ENCODE measurements at places on chromosomes 16 and 17.
A peak's percentile ranks its signal among the peaks of the same experiment; 100 is the strongest.

- no peak overlapping the region for H3K27ac ChIP-seq
- H3K36me3 ChIP-seq = peaks cover 5% of the 10 kb centered on the region
- H3K27me3 ChIP-seq = no peaks in the 10 kb centered on the region
- peaks cover 5% of the 10 kb centered on the region for H3K4me1 ChIP-seq
- no peak overlapping the region for H3K4me3 ChIP-seq
Observed at GRCh38 chr17:56824503-56824902, 9.2 kb downstream of the C17orf67 start.

- H3K4me3 ChIP-seq = no peak overlapping the region
- peaks cover 16% of the 10 kb centered on the region for H3K4me1 ChIP-seq
Observed at GRCh38 chr17:15900871-15901270, 44.1 kb upstream of the ADORA2B start.

DNA sequence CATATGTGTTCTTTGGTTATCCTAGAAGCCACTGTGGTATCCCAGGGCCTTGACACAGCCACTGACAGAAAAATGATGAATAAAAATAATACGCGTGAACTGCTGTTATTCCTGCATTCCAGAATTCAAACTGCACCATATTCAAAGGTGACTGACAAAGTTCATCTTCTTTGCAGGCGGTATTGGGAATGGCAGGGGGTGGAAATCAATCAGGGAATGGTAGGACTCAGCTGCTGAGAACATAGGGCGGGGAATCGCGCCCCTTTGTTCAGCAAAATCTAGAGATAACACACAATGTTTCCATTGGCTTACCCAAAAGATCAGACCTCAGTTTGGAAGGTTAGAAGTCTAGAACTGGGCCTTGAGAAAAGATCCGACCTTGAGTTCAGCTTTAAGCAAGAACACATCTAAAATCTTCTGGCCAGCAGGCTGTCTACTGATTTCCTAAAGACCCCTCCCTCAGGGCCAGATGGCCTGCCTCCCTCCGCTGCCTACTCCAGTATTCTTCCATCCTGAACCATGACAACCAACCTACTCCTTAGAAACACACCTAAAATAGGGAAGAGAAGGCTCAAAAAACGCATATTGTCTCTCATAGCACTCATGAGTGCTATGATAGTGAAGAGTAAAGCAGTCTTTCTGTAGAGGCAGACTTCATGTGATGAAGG lies 34.1 kb downstream of the CDK5R1 start:
- peak overlapping the region; percentile 88 for H3K4me3 ChIP-seq
- peaks cover 7% of the 10 kb centered on the region for H3K27me3 ChIP-seq
- DNase-seq = no peak

- DNase-seq = no peak
- H3K36me3 ChIP-seq = no peaks in the 10 kb centered on the region
- H3K27ac ChIP-seq = no peak overlapping the region
- no peak overlapping the region for H3K4me3 ChIP-seq
- H3K4me1 ChIP-seq = no peaks in the 10 kb centered on the region
Observed at GRCh38 chr16:20707461-20707860, 10.0 kb upstream of the ACSM1 start.

DNA sequence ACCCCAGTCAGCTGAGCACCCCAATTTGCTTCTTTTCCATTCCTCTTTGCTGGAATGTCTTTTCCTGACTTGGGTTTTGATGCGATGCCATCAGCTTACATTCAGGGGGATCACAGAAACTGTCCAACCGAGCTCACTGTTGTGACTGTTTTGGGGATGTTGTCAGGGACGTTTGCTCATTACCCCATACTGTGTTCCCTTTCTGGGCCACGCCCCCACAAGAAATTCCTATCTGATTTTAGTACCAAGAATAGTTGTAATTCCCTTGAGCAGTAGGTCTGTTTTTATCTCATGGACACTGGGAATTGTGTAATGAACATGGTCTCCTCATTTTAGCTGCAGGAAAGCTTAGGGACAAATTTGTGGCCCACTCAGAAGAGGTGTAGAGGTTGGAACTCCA lies 2.6 kb upstream of the NTN1 start:
- H3K27ac ChIP-seq = no peak overlapping the region
- H3K27me3 ChIP-seq = peaks cover 36% of the 10 kb centered on the region
- H3K4me1 ChIP-seq = peaks cover 4% of the 10 kb centered on the region
- no peak overlapping the region for H3K4me3 ChIP-seq
- H3K36me3 ChIP-seq = no peaks in the 10 kb centered on the region

DNA sequence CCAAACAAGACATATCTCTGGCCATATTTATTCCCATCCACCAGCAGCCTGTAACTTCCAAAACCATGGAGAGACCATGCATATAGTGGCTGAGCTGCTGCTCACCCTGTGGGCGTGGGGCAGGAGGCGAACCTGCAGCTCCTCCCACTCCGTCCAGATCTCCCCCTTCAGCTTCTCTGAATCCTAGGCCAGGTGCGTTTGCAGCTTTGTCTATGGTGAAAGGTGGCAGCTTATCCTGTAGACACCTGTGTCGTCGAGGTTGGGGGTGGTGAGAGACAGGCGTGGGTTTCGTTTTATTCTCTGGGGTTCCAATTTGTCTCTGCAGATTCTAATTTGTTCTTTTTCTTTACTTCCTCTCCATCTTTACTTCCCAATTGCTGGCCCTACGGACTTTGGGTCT lies 9.7 kb upstream of the ANKS4B start:
- H3K27me3 ChIP-seq = peaks cover 29% of the 10 kb centered on the region
- no peak overlapping the region for H3K27ac ChIP-seq
- no peaks in the 10 kb centered on the region for H3K4me1 ChIP-seq
- no peak overlapping the region for H3K4me3 ChIP-seq
- no peaks in the 10 kb centered on the region for H3K36me3 ChIP-seq

- H3K36me3 ChIP-seq = no peaks in the 10 kb centered on the region
- H3K27ac ChIP-seq = no peak overlapping the region
- H3K4me3 ChIP-seq = no peak overlapping the region
- H3K27me3 ChIP-seq = peaks cover 15% of the 10 kb centered on the region
- peaks cover 5% of the 10 kb centered on the region for H3K4me1 ChIP-seq
Observed at GRCh38 chr17:55577687-55578086, 66.4 kb upstream of the SMIM36 start.

DNA sequence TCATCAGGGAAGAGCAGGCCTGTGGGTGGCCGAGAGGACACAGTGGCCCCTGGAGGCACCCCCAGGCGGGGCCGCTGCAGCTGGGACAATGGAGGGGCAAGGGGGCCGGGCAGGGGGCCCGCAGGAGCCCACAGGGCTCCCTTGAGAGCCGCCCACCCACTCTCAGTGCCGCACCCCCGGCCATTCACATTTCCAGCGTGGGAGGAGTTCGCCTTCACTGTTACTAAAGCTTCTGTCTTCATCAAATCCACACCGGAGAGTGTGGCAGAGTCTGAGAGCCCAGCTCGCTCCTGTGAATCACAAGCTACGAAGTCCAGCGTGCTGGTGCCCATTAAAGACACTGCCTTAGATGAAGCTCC lies 20.9 kb upstream of the PVALEF start:
- H3K4me3 ChIP-seq = no peak overlapping the region
- no peaks in the 10 kb centered on the region for H3K27me3 ChIP-seq

- peaks cover 2% of the 10 kb centered on the region for H3K27me3 ChIP-seq
- peak overlapping the region; percentile 91 for H3K27ac ChIP-seq
- H3K36me3 ChIP-seq = peaks cover 16% of the 10 kb centered on the region
- DNase-seq = no peak
- H3K4me1 ChIP-seq = peaks cover 89% of the 10 kb centered on the region
Observed at GRCh38 chr16:66524601-66525164, 25.2 kb downstream of the TK2 start.

GRCh38 chr17:39949028-39949427 lies 13.8 kb upstream of the GSDMA start:
- no peak for DNase-seq
- H3K4me3 ChIP-seq = no peak overlapping the region
- no peaks in the 10 kb centered on the region for H3K36me3 ChIP-seq
- no peak overlapping the region for H3K27ac ChIP-seq

DNA sequence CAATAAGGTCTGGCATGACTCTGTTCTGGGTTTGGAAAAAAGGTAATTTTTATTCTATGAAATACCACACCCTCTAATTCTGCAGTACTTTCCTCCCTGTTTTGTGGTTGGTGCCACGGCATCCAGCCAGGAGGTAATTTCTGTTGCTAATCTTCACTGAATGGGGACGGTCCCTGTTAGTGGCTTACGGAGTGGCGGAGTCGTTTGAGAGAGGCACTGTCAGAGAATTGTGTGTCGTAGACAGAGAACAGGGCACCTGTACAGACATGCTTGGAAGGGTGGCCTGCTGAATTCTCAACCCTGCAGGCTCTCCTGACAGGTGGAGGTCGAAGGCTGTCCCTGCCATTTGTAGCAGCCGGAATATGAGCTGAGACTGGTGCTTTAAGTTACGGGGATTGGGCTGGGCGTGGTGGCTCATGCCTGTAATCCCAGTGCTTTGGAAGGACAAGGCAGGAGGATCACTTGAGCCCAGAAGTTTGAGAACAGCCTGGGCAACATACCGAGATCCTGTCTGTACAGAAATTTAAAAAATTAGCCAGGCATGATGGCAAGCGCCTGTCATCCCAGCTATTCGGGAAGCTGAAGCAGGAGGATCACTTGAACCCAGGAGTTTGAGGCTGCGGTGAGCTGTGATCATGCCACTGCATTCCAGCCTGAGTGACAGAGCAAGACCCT lies 33.2 kb downstream of the EEF2K start:
- no peaks in the 10 kb centered on the region for H3K27me3 ChIP-seq
- DNase-seq = no peak
- peak overlapping the region; percentile 74 for H3K27ac ChIP-seq
- peaks cover 24% of the 10 kb centered on the region for H3K4me1 ChIP-seq
- H3K36me3 ChIP-seq = peaks cover 19% of the 10 kb centered on the region

DNA sequence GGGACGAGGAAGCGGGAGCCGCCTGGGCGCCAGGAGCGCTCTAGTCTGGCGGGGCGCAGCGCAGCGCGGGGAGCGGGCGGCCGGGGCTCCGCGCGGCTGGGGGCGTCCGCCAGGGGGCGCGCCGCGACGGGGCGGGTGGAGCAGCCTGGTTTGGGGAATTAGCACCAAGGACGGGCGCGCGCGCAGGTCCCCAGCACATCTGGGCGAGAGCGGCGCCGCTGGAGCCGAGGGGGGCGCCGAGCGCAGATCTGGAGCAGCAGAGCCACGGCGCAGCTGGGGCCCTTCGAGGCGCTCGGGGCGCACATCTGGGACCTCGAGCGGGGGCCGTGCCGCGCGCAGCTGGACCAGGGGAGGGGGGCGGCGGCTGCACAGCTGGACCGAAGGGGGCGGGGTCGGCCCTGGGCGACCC lies at the start of gene NXPH3:
TSS of gene NXPH3 (plus strand) at position 193 of the 409 bp plus-strand sequence. CDS start 349 bp downstream, outside the sequence.
- H3K27me3 ChIP-seq = peaks cover 62% of the 10 kb centered on the region
- H3K27ac ChIP-seq = no peak within 1 kb of the TSS
- DNase-seq = peak; percentile 66

DNA sequence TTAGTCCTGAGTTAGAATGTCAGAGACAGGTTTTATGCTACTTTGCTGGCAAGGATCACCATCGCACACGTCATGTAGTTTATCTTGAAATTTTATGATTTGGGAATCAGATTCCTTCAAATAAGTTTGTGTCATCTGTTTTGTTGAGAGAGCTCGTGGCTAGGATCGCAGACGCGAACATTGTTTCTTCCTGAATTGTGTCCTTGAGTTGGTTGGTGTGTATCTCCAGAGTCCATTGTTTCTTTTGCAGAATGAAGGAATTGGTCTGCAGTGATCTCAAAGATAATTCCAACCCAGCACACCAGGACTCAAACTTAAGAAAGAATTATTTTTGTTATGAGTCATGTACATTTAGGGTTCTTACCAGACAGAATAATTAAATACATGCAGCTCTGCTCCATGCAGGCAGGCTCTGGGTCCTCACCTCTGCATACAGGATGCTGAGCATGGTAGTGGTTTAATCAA lies 51.6 kb downstream of the PRKCA start:
- no peak overlapping the region for H3K27ac ChIP-seq
- no peak overlapping the region for H3K4me3 ChIP-seq
- peaks cover 11% of the 10 kb centered on the region for H3K36me3 ChIP-seq
- H3K4me1 ChIP-seq = peaks cover 61% of the 10 kb centered on the region
- H3K27me3 ChIP-seq = no peaks in the 10 kb centered on the region
- no peak for DNase-seq

- no peak overlapping the region for H3K27ac ChIP-seq
- no peaks in the 10 kb centered on the region for H3K27me3 ChIP-seq
- DNase-seq = no peak
- H3K4me3 ChIP-seq = no peak overlapping the region
Observed at GRCh38 chr16:88058817-88059216, 107.6 kb downstream of the BANP start.

GRCh38 chr17:82985973-82986372 lies 93.4 kb upstream of the METRNL start:
- H3K27me3 ChIP-seq = no peaks in the 10 kb centered on the region
- peak overlapping the region; percentile 70 for H3K4me3 ChIP-seq
- H3K27ac ChIP-seq = no peak overlapping the region
- DNase-seq = peak; percentile 57
- H3K4me1 ChIP-seq = peaks cover 37% of the 10 kb centered on the region
- H3K36me3 ChIP-seq = peaks cover 5% of the 10 kb centered on the region

DNA sequence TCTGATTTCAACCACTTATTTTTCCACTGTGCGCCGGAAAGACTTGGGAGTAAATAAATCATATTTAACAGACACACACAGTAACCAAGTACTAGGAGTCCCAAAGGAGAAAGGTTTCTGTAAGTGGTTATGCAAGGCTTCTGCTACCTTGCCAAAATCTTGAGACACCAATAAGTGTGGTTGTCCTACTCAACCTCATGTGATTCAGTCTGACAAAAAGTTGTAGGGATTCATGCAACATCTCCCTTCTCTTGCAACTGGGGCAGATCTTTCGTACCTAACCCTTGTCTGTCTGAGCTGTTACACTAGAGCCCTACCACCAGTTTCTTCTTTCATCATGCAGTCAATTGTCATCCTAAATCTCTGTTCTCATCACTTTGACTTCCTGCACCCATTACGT lies 69.9 kb upstream of the NUDT7 start:
- H3K4me1 ChIP-seq = peaks cover 6% of the 10 kb centered on the region
- DNase-seq = no peak
- H3K27ac ChIP-seq = no peak overlapping the region
- no peaks in the 10 kb centered on the region for H3K36me3 ChIP-seq
- peaks cover 4% of the 10 kb centered on the region for H3K27me3 ChIP-seq
- H3K4me3 ChIP-seq = no peak overlapping the region

- no peak overlapping the region for H3K4me3 ChIP-seq
- H3K27me3 ChIP-seq = peaks cover 4% of the 10 kb centered on the region
- H3K4me1 ChIP-seq = peaks cover 23% of the 10 kb centered on the region
- no peak for DNase-seq
Observed at GRCh38 chr16:69199382-69199781, 12.4 kb downstream of the SNTB2 start.

- peaks cover 52% of the 10 kb centered on the region for H3K4me1 ChIP-seq
- H3K27ac ChIP-seq = peak overlapping the region; percentile 95
- H3K4me3 ChIP-seq = peak overlapping the region; percentile 43
- H3K36me3 ChIP-seq = no peaks in the 10 kb centered on the region
Observed at GRCh38 chr17:27807567-27808470, 7.5 kb upstream of the NOS2 start.

DNA sequence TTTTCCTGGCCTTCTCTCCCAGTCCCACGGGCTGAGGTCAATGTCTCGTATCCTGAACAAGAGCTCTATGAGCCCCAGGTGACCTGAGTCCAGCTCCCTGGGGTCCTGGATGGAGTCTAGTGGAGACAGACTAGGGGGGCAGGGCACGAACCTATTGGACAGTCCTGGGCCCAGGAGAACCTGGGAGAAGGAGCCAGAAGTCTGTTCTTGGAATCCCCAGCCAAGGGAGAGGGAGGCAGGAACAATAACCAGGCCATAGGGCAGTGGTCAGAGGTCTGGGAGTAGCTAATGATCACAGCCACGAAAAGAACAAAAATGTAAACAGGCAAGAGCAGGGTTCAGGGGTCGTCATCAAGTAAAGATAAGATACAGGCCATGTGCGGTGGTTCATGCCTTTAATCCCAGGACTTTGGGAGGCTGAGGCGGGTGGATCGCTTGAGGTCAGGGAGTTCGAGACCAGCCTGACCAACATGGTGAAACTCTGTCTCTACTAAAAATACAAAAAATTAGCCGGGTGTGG lies 60.8 kb downstream of the COPRS start:
- no peaks in the 10 kb centered on the region for H3K4me1 ChIP-seq
- no peak overlapping the region for H3K27ac ChIP-seq
- H3K27me3 ChIP-seq = peaks cover 4% of the 10 kb centered on the region
- H3K4me3 ChIP-seq = no peak overlapping the region

Data from activated T-helper 1 cell treated with anti-CD3 and anti-CD28 coated beads, Interleukin-12 subunit alpha, Interleukin-12 subunit beta, Interleukin-2, Interleukin-4 antibody, amounts not matched to agents 30 ng/mL and 10 ng/mL and 1 ng/mL, durations not matched to agents 14 hours and 24 hours and 36 hours (primary cell).